ENCODE measurements at places on chromosomes 13 and 19. TPM values are rescaled to one million over a fixed set of nuclear protein-coding genes. Genes with fewer than 3 reads are reported as not detected.

DNA sequence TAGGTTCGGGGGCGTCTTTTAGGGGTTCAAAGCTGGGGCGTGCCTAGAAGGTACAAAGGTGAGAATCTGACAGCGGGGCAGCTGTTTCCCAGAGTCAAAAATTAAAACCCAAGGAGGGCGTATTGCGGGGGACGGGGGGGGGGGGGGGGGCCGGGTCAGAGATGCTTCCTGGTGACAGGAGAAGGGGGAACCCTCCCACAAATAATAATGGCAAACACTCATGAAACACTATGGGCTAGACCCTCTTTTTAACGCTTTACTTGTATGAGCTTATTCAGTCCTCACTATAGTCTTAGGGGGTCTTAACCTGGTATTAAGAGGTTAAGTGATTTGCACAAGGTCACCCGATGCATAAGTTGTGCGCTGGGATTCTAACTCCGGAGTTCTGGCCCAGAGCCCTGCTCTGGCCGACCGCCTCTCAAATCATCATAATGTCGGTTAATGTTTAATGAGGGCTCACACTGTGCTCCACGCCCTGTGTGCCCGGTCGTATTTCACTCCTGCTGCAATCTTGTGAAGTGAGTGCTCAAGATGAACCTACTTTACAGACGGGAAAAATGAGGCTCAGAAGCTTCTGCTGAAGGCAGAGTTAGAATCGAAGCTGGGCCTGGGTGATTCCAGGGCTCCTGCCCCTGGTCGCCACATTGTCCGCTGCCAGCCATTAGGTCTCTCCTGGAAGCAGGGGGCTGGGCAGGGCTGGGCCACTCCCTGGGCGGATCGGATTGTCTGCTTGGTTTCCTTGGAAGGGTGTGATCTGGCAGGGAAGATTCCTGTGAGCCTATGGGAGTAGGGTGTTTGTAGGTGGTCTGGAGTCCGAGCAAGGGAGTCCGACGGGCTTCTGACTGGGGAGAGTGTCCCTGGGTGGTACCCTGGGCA is 964 bp downstream of the PAK4 start:
- peak overlapping the region; percentile 96 for H3K27ac ChIP-seq
- peaks cover 51% of the 10 kb centered on the region for H3K4me1 ChIP-seq
- H3K36me3 ChIP-seq = no peaks in the 10 kb centered on the region
- H3K4me3 ChIP-seq = peak overlapping the region; percentile 97
- peaks cover 3% of the 10 kb centered on the region for H3K27me3 ChIP-seq

GRCh38 chr13:45479661-45480060 is 14.9 kb downstream of the COG3 start:
- no peaks in the 10 kb centered on the region for H3K4me1 ChIP-seq
- no peak overlapping the region for H3K27ac ChIP-seq
- no peak for DNase-seq
- no peak overlapping the region for H3K4me3 ChIP-seq
- H3K36me3 ChIP-seq = peaks cover 38% of the 10 kb centered on the region
- H3K27me3 ChIP-seq = no peaks in the 10 kb centered on the region

GRCh38 chr13:112346899-112347229 is 29.3 kb upstream of the SPACA7 start:
- H3K27me3 ChIP-seq = peaks cover 84% of the 10 kb centered on the region
- peaks cover 19% of the 10 kb centered on the region for H3K4me1 ChIP-seq
- no peak overlapping the region for H3K27ac ChIP-seq
- H3K36me3 ChIP-seq = no peaks in the 10 kb centered on the region

- H3K27ac ChIP-seq = no peak overlapping the region
- H3K4me1 ChIP-seq = peaks cover 41% of the 10 kb centered on the region
- no peak for DNase-seq
- H3K4me3 ChIP-seq = peak overlapping the region; percentile 88
- H3K36me3 ChIP-seq = peaks cover 5% of the 10 kb centered on the region
Observed at GRCh38 chr13:23572836-23573235, 2.6 kb downstream of the TNFRSF19 start.

GRCh38 chr19:49499030-49499670 is 2.9 kb downstream of the RPS11 start:
- H3K4me3 ChIP-seq = peak overlapping the region; percentile 34
- H3K27me3 ChIP-seq = no peaks in the 10 kb centered on the region
- H3K27ac ChIP-seq = no peak overlapping the region
- no peak for DNase-seq
- H3K36me3 ChIP-seq = peaks cover 14% of the 10 kb centered on the region
- H3K4me1 ChIP-seq = peaks cover 12% of the 10 kb centered on the region

DNA sequence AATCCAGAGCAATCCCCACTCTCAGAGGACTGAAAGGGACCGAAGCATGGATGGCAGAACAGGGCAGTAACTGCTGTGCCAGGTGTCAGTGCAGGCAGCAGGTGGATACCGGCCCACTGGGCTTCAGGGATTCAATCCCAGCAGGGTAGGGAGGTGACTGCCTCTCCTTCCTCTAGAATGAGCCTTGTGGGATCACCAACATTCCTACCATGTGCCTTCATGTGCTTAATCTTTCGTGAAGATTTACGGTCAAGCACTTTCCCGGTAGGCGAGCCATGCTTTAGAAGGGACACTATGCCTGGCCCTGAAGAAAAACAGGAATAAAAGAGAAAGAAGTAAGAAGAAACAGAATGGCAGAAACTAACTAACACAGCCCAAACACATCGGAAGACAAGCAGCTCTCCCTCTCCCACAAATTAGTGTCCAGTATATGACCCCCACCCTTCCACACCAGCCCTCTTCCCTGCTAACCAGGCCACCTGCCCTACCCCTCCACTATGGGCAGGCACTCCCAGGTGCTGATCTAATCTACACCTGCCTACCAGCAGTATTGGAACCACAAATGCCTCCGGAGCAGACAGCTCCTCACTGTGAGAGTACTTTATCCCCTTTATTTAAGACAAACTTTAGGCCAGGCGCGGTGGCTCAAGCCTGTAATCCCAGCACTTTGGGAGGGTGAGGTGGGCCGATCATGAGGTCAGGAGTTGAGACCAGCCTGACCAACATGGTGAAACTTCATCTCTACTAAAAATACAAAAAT is 162.5 kb downstream of the NUFIP1 start:
- H3K4me1 ChIP-seq = no peaks in the 10 kb centered on the region
- no peaks in the 10 kb centered on the region for H3K27me3 ChIP-seq
- no peak overlapping the region for H3K27ac ChIP-seq
- H3K36me3 ChIP-seq = no peaks in the 10 kb centered on the region
- H3K4me3 ChIP-seq = no peak overlapping the region

- H3K36me3 ChIP-seq = no peaks in the 10 kb centered on the region
- no peak overlapping the region for H3K4me3 ChIP-seq
- H3K4me1 ChIP-seq = no peaks in the 10 kb centered on the region
Observed at GRCh38 chr13:96181911-96182310, 92.0 kb downstream of the HS6ST3 start.

DNA sequence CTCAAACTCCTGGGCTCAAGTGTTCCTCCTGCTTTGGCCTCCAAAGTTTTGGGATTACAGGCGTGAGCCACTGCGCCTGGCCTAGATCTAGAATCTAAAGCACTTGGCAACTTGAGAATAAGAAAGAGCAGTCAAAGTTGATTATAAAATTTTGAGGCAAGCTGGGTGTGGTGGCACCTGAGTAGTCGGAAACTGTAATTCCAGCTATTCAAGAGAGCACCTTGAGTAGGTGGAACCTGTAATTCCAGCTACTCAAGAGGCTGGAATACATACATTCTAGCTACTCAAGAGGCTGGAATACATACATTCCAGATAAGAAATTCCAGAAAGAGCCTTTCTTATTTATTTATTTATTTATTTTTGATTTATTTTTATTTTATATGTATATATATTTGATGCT is 8.3 kb upstream of the NAA16 start:
- no peak for DNase-seq
- no peak overlapping the region for H3K27ac ChIP-seq
- H3K27me3 ChIP-seq = peaks cover 3% of the 10 kb centered on the region
- no peaks in the 10 kb centered on the region for H3K4me1 ChIP-seq

- H3K36me3 ChIP-seq = no peaks in the 10 kb centered on the region
- H3K4me1 ChIP-seq = peaks cover 8% of the 10 kb centered on the region
- no peak overlapping the region for H3K27ac ChIP-seq
- DNase-seq = no peak
- no peak overlapping the region for H3K4me3 ChIP-seq
- H3K27me3 ChIP-seq = peaks cover 14% of the 10 kb centered on the region
Observed at GRCh38 chr19:55498246-55498840, 10.1 kb downstream of the SSC5D start.

GRCh38 chr19:3061182-3062161 is 823 bp downstream of the TLE5 start:
- H3K36me3 ChIP-seq = peaks cover 10% of the 10 kb centered on the region
- H3K4me1 ChIP-seq = peaks cover 39% of the 10 kb centered on the region
- DNase-seq = no peak
- no peaks in the 10 kb centered on the region for H3K27me3 ChIP-seq
- peak overlapping the region; percentile 90 for H3K4me3 ChIP-seq
- peak overlapping the region; percentile 90 for H3K27ac ChIP-seq

DNA sequence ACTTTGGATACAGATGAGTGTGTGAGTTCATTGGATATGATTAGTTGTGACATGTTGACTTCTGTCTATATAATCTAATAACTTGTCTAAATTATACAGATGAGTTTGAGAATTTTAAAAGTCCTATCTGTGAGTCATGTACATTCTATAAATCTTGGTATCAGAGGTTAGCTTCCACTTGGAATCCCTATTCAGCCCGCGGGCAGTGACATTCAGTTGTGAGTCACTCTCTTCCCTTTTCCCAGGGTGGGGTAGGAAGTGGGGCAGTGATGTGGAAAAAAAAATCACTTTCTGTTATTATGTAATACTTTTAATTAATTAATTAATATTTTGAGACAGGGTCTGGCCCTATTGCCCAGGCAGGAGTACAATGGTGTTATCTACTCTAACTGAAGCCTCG is 33.0 kb upstream of the ZNF808 start:
- H3K36me3 ChIP-seq = no peaks in the 10 kb centered on the region
- no peak overlapping the region for H3K27ac ChIP-seq
- H3K4me1 ChIP-seq = peaks cover 4% of the 10 kb centered on the region
- no peak overlapping the region for H3K4me3 ChIP-seq
- DNase-seq = no peak
- H3K27me3 ChIP-seq = peaks cover 19% of the 10 kb centered on the region

GRCh38 chr13:56752636-56753035 is 388.1 kb upstream of the PRR20A start:
- no peak overlapping the region for H3K27ac ChIP-seq
- no peaks in the 10 kb centered on the region for H3K27me3 ChIP-seq
- no peaks in the 10 kb centered on the region for H3K4me1 ChIP-seq
- no peak for DNase-seq

DNA sequence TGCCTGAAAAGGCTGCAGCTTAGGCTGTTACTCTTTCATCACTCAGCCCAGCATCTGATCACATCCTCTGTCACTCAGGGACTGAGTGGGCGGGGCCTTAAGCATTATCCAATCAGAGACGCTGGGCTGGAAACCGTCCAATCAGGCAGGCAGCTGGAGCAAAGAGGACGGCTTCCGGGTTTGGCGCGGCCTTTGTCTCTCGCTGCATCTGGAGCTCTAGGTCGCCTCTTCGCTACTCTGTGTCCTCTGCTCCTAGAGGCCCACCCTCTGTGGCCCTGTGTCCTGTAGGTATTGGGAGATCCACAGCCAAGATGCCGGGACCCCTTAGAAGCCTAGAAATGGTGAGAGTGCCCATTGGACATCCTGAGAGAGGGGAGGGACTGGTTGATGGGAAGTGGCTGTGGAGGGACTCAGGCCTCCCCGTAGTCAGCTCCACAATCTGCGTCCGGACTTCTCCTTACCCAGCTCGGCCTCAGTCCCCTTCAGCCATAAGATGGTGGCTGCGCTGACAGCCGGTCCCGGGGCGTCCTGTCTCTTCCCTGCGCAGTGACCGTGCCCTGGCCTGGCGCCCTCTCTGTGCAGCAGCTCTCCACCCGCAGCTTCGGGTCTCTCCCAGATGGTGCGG is at the start of gene ZNF486:
ZNF486 (plus strand) TSS at position 195 of the 625 bp plus-strand sequence; CDS start at position 312, 117 bp downstream.
- H3K4me3 ChIP-seq = peak within 1 kb of the TSS; percentile 99
- no peaks in the 10 kb centered on the region for H3K27me3 ChIP-seq
- peaks cover 28% of the 10 kb centered on the region for H3K36me3 ChIP-seq
- peaks cover 4% of the 10 kb centered on the region for H3K4me1 ChIP-seq
- peak; percentile 92 for DNase-seq
- peak within 1 kb of the TSS; percentile 99 for H3K27ac ChIP-seq

GRCh38 chr19:54532528-54532927 is 29.9 kb downstream of the LAIR2 start:
- H3K36me3 ChIP-seq = no peaks in the 10 kb centered on the region
- no peaks in the 10 kb centered on the region for H3K4me1 ChIP-seq
- H3K27me3 ChIP-seq = no peaks in the 10 kb centered on the region
- no peak overlapping the region for H3K27ac ChIP-seq
- no peak for DNase-seq

DNA sequence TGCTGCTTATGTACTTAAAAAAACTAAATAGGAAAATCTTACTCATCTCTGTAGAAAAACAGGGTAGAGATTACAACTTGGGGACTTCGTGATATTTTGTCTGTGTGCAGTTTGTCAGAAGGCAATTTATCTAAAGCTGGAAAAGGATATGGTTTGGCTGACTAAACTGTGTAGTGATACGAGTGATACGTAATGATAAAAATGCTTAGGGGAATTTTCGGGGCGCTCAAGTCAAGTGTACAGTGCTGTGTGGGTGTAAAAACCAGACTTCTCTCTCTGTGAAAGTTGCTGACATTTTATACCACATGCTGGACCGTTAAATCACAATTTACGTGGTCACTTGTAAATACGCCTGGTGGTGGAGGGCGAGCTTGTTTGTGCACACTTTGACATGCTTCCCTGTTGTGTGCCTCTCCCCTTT is 221.7 kb downstream of the KCNRG start:
- peak overlapping the region; percentile 23 for H3K4me3 ChIP-seq
- no peak overlapping the region for H3K27ac ChIP-seq
- H3K4me1 ChIP-seq = peaks cover 9% of the 10 kb centered on the region
- H3K27me3 ChIP-seq = no peaks in the 10 kb centered on the region

DNA sequence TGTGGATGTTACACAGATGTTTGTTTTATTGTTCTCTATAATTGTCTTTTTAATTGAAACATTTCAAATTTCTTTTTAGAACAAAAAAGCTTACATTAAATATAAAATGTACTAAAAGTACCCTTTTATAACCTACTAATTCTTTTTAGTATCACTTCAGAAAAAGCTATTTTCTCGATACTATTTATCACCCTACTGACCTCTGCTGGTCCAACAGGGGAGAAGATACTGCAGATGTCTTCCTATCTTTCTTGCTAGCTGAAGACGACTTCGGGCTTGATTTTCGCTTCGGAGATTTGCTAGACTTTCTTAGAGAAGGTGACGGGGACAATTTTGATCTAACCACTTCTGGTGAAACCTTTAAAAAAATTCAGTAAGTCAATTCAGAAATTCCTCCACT is 42.4 kb downstream of the ZC3H13 start:
- no peak overlapping the region for H3K27ac ChIP-seq
- H3K4me1 ChIP-seq = no peaks in the 10 kb centered on the region
- peaks cover 17% of the 10 kb centered on the region for H3K36me3 ChIP-seq
- DNase-seq = no peak

GRCh38 chr19:10412257-10412977 is 7.9 kb upstream of the PDE4A start:
- H3K4me3 ChIP-seq = no peak overlapping the region
- H3K4me1 ChIP-seq = peaks cover 5% of the 10 kb centered on the region
- no peak overlapping the region for H3K27ac ChIP-seq
- H3K36me3 ChIP-seq = no peaks in the 10 kb centered on the region
- no peak for DNase-seq

ZNF491 gene
- total RNA-seq = 8.8 TPM

IL17D gene
- 1.5 TPM for total RNA-seq

PEX11G gene
- 5.7 TPM for total RNA-seq

APLP1 gene
- 43.3 TPM for total RNA-seq

PABPC3 gene
- 0.29 TPM for total RNA-seq

SLC10A2 gene
- total RNA-seq = 1.7 TPM

SULT2A1 gene
- total RNA-seq = 4.4 TPM

Measured in type B pancreatic cell (in vitro differentiated cells).